ENCODE measurements at places on chromosomes 4 and X.

DNA sequence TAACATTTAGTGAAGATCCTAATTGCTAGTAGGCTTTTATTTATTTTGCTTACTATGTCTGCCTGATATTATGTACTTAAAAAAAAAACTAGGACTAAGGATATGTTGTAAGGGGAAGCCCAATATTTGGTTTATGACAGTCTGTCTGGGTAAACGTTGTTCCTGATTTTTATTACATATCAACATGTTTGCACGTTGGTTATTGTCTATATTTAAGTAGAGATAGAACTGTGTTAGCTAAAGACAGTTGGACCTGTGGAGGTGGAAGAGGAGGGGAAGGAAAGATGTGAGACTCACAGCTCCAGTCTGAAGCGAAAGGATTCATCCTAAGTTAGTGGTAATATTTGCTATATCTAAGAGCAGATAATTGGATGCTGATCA is 90.3 kb downstream of the TMEM131L start:
- no peak for DNase-seq

DNA sequence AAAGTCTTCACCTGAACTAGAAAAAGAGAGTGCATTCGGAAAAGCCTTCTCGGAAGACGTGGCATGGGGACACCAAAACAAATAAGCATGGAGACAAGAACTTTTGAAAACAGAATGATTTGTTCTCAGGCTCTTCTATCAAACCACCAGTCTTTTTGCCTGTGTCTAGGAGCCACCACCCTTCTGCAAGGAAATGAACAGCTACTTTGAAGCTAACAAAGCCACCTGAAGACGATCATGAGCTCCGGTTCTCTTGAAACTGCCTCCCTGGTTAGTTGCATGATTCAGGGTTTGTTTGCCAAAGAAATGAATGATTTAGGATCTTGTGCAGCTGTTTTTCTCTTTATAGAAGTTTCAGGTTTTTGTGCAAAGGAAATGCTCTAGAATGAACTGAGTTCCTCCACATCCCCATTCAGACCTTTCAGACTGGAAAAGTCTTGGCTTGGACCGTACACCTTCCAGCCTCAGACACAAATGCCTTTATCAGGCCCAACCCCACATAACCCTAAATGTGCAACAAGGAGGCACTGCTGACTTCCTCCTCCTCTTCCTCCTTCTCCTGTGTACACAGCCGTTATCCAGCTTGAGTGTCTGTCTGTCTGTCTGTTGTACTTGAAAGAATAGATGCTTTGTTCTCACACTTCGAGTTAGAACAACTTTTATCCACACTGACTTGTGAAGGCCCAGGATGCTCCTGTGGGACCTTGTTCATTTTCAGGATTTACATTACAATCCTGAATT is 334.8 kb upstream of the KLF3 start:
- DNase-seq = no peak

DNA sequence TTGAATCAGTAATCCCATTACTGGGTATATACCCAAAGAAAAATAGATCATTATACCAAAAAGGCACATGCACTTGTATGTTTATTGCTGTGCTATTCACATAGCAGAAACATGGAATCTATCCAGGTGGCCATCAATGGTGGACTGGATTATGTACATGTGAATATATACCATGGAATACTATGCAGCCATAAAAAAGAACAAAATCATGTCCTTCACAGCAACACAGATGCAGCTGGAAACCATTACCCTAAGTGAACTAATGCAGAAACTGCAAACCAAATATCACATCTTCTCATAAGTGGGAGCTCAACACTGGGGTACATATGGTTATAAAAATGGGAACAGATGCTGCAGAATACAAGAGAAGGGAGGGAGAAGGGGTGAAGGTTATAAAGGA is 110.7 kb downstream of the ABCB7 start:
- no peak for DNase-seq

- DNase-seq = no peak
Observed at GRCh38 chr4:183674153-183674552, 15.1 kb downstream of the TRAPPC11 start.

DNA sequence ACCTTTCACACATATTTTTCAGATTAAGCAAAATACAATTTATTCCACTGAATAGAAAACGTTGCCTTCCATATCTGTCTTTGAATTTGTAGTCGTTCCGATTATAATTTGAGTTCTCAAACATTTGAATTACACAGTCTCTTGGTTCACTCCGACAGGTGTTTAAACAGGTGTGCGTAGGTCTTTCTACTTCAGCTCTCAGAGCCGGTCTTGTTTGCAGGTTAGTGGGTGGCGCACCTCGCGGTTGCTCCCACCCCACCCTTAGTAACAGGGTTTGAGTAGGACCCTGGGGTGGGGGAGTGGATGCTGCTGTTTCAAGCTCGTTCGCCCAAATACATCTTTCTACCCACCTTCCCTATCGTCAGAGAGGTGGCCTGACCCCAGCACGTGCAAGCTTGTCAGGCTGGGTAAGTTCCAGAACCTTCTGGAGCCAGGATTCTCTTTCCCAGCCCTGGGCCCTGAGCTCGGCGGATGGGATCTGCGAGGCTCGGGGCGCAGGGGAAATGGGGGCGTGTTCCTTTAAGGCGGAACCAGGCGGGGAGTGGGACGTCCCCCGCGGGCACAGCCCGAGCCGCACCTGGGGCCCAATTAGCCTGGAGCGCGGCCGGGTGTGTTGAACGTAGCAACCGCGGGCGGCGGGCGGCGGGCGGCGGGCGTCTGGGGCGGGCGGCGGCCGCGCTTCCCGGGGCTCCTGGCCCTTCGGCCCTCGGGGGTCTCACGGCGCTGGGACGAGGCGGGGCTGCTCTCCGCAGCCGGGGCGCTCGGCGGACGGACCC is at the start of gene FAM149A:
Gene FAM149A (plus strand): TSS at position 591 of the 776 bp plus-strand sequence.
- DNase-seq = no peak

DNA sequence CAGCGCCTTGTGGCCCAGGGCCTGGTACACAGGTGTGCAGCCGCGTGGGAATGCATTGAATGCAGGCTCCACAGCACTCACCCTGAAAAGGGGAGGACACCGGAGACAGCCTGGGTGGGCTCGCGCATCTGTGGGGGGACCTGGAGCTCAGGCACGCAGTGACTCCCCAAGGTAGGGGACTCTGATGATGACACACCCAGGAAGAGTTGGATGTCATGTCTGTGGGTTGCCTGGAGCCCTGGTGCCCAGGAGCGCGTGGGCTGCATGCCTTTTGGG is 32.7 kb upstream of the HTRA3 start:
- DNase-seq = no peak

GRCh38 chr4:148116264-148116663 is 325.9 kb downstream of the NR3C2 start:
- DNase-seq = peak; percentile 8

GRCh38 chr4:141240671-141241070 is 20.0 kb downstream of the ZNF330 start:
- DNase-seq = no peak

GRCh38 chr4:4474476-4474875 is 67.4 kb downstream of the STX18 start:
- no peak for DNase-seq

DNA sequence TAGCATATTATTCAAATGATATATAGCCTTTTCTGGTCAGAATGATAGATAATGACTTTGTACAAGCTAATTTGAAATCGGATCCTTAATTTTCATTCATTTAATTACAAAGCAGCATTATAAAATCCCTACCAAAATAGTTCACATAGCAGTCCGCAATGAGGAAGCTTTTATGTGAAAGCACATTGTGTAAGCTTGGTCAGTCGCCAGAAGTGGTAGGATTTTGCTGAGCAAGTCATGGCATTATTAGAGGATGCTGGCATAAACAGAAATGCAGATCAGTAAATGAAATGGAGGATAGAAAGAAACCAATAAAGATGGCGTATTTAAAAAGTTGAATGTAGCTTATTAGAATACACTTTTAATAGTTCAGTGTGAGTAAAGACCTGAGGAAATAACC is 93.2 kb upstream of the DIAPH2 start:
- DNase-seq = no peak

DNA sequence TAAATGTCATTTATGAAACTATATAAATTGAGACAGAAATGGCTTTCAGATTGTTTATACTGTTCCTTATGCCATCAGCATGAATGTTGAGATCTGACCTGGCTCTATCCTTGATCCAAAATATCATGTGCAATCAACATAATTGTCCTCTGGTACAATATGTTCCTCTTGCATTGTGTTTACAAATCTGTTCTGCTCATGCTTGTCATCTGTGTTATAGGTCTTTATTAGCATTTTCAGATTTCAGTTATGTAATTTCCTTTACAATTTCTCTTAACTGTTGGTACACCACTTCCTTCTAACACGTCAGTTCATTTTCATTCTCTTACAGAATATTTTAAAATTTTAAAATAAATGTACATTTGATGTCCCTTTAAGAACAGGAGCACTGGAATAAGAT is 1.6 kb downstream of the HPGD start:
- no peak for DNase-seq

GRCh38 chrX:119134466-119134865 is 6.9 kb upstream of the KIAA1210 start:
- no peak for DNase-seq

GRCh38 chr4:142155347-142155746 is 519.0 kb downstream of the IL15 start:
- DNase-seq = no peak

DNA sequence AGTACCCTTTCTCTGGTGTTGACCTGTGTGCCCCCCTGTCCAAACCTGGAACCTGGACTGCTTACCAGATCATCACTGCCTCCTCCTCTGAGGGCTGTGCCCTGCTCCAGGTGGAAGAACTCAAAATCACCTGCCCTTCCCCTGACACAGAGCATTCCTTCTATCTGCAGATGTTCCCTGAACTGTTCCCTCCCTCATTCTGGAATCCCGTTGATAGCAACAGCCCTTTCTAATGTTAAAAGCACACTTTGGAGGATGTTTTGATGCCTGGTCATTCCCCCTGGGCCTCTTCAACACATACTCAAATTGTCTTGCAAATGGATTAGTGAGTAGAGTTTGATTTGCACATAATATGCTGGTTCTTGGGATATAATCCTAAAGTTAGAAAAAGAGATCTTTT is 225.8 kb downstream of the FGF13 start:
- DNase-seq = no peak

- DNase-seq = no peak
Observed at GRCh38 chr4:151251603-151252304, 25.2 kb upstream of the PRSS48 start.

GRCh38 chr4:159201168-159201567 is 98.3 kb downstream of the RAPGEF2 start:
- no peak for DNase-seq

DNA sequence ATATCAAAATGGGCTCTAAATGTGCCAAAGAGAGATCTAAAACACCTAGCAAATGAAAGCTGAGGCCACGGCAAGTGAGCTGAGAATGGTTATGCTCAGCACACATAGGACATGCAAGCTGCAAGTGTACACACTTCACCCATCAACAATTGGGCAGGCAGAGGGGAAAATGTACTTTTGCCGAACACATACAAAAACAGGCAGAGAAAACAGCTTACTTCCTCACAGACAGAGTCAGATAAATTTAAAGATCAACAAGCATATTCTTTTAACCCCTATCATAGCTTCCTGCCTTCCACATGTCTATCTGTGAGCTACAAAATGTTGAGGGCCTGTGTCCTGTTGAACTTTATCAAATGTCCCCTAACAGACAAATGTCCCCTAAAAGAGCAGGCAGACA is 60.3 kb downstream of the SH3KBP1 start:
- DNase-seq = no peak

DNA sequence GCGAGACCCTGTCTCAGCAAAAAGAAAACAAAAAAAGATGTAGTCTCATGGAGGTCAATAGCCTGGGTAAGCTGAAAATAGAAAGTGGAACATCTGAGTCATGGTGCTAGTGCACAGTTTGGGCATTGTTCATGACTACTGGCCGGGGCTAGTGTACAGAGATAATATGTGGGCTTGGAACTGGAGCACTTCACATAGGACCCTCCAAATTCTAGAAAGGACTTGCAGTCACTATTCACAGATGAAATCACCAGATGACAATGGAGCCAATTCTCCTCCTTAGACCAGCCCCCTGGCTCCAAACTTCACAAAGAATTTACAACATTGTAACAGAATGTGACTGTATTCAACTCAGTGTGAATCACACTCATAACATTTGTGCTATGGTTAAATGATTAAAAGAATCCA is 367.8 kb upstream of the SLC7A11 start:
- DNase-seq = no peak

DNA sequence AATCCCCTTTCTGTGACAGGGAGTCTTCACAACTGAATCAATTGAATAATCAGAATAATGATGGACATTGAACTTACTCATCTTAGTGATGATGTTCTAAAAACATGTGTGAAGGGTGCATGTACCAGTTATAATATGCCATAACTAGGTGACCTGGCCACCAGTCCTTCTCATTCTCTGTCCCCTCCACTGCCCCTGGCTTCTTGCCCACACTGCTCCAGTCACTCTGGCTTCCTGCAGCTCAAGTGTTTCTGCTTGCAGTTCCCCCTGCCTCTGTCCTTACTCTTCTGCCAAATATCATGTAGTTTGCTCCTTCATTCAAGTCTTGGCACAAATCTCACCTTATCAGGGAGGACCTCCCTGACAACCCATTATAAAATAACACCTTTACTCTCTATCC is 168.1 kb upstream of the SLC7A11 start:
- DNase-seq = no peak

GRCh38 chr4:22237846-22238494 is 277.9 kb downstream of the ADGRA3 start:
- no peak for DNase-seq

GRCh38 chr4:1806223-1806564 is 13.1 kb downstream of the FGFR3 start:
- no peak for DNase-seq

DNA sequence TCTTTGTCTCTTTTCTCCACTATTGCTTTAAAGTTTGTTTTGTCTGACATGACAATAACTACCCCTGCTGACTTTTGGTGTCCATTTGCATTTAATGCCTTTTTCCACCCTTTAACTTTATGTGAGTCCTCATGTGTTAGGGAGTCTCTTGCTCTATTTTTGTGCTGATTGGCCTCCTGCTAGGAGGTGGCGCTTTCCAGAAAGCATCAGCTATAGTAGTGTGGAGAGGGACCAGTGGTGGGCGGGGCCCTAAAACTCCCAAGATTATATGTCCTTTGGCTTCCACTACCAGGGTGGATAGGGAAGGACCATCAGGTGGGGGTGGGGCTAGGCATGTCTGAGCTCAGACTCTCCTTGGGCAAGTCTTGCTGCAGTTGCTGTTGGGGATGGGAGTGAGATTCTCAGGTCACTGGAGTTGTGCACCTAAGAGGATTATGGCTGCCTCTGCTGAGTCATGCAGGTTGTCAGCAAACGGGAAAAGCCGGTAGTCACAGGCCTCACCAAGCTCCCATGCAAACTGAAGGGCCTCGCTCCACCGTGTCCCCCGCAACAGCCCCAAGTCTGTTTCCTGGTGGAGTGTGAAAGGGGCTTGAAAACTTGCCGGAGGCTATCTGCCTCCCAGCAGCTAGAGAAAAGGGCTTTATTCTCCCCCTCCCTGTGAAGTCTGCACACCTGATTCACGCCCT is 156.3 kb downstream of the CPEB2 start:
- no peak for DNase-seq
